Activated naive CD8-positive, alpha-beta T cell treated with anti-CD3 and anti-CD28 coated beads, Interleukin-2, amount 50 U/mL, for 24 hours (primary cell): ENCODE measurements at places on chromosomes 6 and 20.

GRCh38 chr6:133432021-133432989 is 191.1 kb downstream of the EYA4 start:
- DNase-seq, result no peak

GRCh38 chr20:58267389-58268215 is 39.1 kb upstream of the ANKRD60 start:
- DNase-seq, result no peak

DNA sequence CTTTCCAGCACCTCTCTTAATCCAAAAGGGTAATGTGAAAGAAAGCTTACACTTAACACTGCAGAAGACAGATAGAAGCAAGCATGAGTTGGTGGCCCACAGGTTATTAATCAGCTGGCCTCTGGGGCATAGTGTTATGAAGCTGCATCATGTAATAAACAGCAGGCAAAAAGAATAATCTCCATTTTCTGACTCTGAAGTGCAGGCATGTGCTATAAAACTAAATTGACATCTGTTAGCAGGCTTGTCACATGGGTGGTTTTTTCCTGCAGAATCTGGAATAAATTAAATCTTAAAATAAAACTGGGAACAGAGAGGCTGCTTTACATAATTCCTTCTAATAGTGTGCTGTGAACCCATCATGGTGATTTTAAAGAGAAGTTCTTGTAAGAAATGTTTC is 73.3 kb downstream of the METTL24 start:
- DNase-seq, result no peak

- no peak for DNase-seq
Observed at GRCh38 chr6:105921781-105922180, 164.4 kb upstream of the PRDM1 start.

GRCh38 chr6:152049502-152049901 is 242.0 kb downstream of the ESR1 start:
- no peak for DNase-seq

- no peak for DNase-seq
Observed at GRCh38 chr6:161268531-161269210, 5.2 kb downstream of the AGPAT4 start.

- no peak for DNase-seq
Observed at GRCh38 chr6:34131326-34132290, 14.3 kb downstream of the GRM4 start.

- DNase-seq, result no peak
Observed at GRCh38 chr6:146388736-146389364, 154.8 kb upstream of the RAB32 start.

- no peak for DNase-seq
Observed at GRCh38 chr6:71453371-71453706, 164.7 kb downstream of the OGFRL1 start.

DNA sequence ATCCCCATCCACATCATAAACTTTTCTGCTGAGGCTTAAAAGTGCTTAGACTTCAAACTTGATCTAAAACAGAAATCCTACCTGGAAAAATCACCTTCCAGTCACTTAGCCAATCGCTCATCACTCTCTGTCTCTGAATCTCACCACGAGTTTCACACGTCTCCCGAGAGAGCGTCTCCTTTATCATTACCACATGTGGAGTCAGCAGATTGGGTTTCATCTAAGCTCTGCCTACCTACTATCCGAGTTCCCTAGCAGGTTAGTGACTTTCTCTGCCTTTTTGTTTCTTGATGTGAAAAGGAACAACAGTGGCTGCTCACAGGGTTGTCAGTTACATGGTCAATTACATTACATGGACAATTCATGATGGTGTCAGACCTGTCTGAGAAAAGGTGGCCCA is 286.2 kb downstream of the ESR1 start:
- no peak for DNase-seq
